ENCODE measurements at places on chromosomes 12 and 14.
A peak's percentile ranks its signal among the peaks of the same experiment; 100 is the strongest.

DNA sequence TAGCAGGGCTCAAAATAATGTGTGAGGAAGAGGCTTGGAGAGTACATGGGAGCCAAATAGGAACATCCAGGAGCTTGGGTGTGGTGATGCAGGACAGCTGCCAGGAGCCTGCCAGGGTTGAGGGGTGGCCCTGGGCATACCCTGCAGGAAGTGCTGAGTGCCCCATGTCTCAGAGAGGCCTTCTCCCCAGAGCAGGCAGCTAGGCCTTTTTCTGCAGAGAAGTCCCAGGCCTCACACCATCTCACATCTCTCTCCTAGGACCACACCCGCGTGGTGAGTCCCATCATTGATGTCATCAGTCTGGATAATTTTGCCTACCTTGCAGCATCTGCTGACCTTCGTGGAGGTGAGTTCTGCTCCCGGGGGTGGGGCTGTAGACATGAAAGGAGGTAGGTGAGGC lies 66.9 kb downstream of the ERH start:
- no peak for DNase-seq

GRCh38 chr12:11780521-11781101 lies 131.1 kb downstream of the ETV6 start:
- no peak for DNase-seq

GRCh38 chr12:5051334-5051733 lies 7.7 kb downstream of the KCNA5 start:
- DNase-seq: no peak

GRCh38 chr14:86055512-86056075 lies 525.6 kb downstream of the FLRT2 start:
- peak; percentile 35 for DNase-seq

DNA sequence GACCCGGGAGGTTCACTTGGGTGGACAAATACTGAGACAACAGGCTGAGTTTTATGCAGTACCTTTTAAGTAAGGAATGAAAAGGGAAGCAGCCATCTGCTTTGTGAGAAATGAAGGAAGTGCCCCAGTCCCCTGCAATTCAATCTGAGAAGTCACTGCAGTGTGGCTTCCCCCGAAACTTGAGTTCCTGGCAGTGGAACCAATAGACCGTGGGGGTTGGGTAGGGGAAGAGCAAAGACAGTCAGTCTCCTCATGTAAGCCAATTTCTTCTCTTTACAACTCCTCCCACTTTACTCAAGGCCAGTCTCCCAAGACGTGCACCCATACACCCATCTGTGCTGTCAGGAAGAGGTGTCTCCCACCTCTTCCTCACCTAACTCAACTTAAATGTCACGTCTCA lies 206.5 kb downstream of the BCAT1 start:
- DNase-seq: no peak

- DNase-seq: no peak
Measured at GRCh38 chr12:115405471-115405860, 721.5 kb upstream of the TBX3 start.

DNA sequence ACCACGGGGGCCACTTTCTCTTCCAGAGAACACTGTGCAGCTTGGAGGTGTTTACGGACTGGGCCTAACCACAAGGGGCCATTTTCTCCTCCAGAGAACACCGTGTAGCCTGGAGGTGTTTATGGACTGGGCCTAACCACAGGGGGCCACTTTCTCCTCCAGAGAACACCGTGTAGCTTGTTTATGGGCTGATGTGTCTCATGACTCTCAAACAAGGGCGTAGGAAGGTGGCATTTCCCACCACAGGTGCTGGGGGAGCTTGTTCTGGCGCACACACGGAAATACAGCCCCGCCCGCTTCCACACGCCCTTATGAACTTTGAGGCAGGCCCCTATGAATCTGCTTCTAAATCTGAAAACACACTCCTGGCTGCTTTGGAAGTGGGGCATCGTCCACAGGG lies 174.6 kb upstream of the SFSWAP start:
- no peak for DNase-seq

DNA sequence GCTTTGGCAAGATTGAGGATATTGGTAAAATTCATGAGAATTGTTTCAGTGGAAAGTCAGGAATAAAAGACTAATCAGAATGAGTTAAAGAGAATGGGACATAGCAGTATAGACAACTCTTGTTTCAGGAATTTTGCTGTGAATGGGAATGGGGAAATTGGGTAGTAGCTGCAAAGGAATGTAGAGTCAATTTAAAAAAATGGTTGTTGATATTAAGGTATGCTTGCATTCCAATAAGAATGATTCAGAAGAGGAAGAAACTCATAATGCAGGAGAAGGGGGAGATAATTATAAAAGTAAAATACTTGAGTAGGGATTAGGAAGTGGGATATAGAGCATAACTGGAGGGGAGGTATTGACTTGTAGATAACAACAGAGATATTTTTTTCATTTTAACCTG lies 40.7 kb downstream of the MNAT1 start:
- peak; percentile 85 for DNase-seq

DNA sequence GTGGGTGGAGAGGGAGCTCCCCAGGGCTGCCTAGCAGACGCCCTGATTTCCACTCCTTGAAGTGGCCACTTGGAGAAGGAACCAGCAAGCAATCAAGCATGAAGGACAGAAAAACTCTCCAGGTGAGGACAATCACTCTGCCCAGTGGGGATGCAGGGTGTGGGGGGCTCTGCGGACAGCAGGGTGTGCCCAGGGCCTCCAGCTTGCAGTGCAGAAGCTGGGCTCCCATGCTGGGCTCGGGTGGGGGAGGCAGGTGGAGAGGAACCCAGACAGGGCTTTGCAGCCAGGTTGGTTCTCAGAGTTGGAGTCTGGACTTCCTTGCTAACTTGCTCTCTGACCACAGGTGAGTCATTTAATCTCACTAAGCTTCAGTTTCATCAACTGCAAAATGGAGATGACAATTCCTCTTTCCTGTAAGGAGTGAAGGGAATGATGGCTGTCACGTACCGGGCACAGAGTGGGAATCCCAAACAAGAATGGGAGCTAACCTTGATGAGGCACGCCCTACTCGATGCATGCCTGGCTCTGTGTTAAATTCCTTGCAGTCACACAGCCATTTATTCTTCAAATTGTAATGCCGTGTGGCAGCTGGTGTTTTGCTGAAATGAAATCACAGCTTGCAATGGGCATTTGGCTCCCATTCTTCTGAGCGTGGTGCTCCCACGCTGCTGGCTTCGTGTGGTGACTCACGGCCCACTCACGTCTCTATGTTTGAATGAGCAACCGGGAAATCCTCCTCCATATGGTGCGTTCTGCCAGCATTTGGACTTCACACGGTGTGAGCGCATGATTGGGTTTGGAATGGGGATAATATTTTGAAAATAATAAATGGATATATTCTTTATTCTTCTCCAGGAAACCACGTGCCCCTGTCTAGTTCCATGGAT lies 75.2 kb downstream of the PRIMA1 start:
- no peak for DNase-seq

DNA sequence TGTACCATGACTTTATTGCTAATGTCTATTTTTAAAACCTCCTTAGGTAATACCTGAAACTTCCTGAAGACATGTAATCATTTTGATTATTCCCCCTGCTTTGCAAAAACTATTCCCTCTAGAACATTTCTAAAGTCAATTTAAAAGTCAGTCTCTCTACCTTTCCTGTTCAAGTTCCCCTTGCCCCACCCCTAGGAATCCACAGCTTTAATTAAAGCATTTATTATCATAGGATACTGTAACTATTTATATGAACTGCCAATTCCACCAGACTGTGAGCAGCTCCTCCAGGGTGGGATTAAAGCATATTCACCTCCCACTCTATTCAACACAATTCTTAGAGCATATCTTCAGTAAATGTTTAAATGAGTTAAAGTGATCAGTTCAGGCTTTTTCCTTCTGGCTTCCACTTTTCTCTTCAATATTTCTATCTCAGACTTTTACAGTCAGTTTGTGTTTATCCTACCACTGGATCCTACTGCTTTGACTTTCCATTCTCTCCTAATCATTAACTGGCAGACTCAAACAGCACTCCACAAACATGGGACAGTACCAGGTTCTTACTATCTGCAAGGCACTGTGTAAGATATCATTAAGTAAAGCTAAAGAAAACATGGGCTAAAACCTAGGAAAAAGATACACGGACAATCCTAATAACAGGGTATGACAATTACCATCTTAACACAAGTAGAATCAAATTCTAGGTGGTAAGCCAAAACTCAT lies 39.1 kb downstream of the PTPN21 start:
- DNase-seq: no peak

DNA sequence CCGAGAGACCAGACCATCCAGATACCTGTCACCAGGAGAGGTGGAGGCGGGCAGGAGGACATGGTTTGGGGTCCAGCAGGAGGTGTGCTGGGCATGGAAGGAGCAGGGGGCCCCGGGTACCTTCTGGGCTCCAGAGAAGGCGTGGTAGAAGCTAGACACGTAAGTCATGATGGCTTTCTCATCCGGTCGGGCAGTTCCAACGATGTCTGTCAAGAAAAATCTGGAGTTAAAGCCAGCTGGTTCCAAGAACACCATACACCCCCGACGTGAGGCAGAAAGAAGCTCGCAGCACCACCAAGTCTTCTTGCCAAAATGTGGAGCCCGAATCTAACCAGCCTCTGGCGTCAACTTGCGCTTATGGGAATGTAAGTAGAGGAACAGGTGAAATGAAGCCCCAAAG lies 76.7 kb downstream of the ACTN1 start:
- no peak for DNase-seq

DNA sequence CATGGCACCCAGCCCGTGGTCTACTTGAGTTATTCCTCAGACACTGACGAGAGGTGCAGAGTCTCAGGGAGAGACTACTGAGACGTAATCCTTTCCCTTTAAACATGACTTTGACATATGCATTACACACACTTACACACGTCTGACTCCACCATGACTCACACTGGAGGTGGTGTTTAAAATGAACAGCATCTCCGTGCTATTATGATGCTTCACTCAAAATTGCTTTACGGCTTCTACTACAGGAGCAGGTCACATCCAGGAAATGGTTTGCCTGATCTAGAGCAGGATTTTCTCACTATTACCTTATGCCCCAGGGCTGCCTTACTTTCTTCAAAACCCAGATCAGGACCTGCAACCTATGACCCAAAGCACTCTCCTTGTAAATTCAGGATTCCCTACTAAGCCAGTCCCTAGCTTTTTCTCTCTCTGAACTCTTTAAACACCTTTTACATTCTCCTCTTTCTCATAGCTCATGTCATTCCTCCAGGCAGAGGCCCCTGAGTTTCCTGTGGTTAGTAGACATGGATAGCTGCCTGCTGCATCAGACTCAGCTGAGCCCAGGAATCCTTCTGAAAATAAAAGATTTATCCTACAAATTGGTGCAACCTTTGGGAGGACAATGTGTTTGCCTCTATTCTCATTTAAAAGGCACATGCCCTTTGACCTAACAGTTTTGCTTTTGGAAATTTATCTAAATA lies 31.2 kb downstream of the TMCC3 start:
- peak; percentile 92 for DNase-seq

DNA sequence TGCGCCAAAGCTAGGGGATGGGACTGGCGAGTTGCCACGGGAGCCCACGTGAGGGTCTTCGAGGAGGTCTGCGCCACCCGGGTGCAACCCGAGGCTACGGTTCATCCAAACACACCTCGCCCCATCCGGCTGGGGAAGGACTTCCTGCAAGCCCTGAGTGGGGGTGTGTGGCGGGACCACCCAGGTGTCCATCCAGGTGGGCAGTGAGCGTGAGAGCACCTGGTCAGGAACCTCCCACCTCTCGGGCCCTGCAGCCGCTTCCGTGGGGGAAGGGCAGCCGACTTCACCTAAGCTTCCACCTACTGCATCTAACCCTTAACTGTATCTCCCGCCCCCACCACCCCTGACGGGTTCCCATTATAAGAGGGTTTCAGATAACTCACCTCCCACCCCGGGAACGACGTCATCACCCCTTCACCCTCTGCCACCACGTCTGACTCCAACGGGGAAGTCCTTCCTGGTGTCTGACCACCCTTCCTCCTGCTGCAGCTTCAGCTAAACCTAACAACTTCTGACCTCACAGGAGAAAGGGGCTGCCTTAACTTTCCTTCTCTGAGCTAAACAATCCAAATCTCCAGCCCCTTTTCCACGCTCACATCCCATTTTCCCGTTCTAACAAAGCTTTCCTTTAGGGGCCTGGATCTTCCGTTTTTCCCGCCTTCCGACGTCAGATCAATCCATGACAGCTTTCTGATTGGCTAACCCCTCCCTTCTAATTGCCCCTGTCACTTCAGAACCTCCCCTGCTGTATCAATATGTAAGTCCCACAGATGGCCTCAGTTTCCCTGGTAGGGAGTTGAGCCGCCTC lies 27.4 kb upstream of the SMUG1 start:
- DNase-seq: no peak

- DNase-seq: no peak
Measured at GRCh38 chr12:124920353-124920935, 6.0 kb upstream of the UBC start.
